ENCODE measurements at places on chromosomes 2 and 18.

DNA sequence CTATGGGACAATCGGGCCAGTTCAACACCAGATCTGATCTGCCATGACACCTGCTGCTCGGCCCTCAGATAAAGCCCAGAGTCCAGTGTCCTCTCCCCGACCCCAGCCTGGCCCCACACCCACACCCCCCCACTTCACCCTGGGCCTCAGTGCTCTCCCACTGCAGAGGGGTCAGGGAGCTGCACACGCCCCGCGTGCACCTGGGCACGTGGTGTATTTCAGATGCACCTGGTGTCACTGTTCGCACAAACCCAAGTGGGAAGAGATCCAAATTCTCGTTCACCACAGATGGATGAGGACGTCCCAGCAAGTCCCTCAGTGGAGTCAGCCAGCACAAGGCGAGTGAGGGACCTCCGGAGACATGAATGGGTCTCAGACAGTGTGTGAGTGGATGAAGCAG, 161.3 kb downstream of the RTP5 start:
- DNase-seq, result no peak

DNA sequence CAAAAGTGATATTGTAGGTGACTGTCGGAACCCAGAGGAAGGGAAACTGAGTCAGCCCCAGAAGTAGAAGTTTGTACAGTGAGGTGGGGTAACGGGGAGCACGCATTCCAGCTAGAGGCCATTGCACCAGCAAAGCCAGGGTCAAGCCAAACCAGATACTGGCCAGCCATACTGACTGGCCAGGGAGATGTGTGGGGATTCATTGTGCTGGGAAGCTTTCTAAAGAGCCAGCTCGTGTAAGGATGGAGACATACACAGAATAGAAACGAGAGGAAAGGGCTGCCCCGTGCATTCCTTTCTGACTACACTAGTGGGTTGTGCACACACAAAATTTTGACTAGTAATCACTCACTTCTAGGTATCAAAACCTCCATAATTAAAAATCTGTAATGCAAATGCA, 175.3 kb upstream of the PID1 start:
- no peak for DNase-seq

DNA sequence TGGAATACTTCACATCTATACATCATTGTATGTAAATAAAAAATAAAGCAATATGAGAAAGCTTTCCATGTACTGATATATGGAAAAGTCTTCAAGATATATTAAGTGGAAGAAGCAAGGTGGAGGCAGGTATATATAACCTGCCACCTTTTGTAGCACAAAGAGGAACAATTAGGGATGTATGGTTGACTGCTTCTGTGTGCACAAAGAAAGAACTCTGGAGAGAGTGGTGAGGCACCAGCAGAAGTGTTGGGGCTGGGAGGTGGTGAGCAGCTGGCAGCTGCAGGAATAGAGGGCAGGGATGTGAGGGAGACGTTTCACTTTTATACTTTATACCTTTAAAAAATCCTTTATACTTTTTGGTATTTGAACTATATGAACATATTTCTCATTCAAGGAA, 26.1 kb downstream of the KIF5C start:
- DNase-seq, result no peak

GRCh38 chr2:33287507-33288005, 188.9 kb upstream of the RASGRP3 start:
- DNase-seq, result no peak

GRCh38 chr2:9652898-9653479, 22.2 kb upstream of the YWHAQ start:
- no peak for DNase-seq

- DNase-seq, result peak; percentile 35
These were observed 13.6 kb upstream of the ANKRD53 start for GRCh38 chr2:70964596-70965386.

DNA sequence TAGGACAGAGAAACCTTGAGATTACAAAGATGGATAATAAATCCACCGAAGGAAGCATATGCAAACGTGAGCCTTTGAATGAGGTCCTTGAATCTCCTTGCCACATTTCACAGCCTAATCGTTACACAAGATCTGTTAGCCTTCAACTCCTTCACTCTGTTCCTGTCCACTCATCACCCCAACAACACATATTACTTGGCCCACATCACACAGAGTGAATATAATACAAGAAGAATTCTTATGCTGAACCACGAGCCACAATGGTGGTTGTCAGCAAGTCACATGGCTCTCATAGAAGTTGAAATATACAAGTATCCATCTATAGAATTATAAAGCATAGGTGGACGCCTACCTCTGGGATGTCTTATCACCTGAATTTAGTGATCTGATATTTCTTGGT, 12.6 kb downstream of the ZBTB7C start:
- no peak for DNase-seq

- DNase-seq, result no peak
These were observed 70.5 kb downstream of the PIK3C3 start for GRCh38 chr18:42025491-42025890.

DNA sequence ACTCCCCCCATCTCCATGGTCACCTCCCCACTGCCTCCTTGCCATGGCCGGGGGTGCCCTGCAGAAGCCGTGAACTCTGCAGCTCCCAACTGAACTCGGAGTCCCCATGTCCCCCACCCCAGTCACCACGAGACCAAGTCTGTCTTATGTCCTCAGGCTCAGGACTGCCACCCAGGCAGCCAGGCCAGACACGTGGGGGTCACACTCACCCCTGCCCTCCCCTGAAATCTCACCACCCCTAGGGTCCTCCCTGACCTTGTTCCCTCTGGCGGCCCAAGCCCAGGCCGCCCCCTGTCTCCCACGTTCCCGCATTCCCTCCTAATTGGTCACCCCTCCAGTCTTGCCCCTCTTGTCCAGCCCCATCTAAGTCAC, 11.0 kb downstream of the AQP12A start:
- DNase-seq, result no peak

DNA sequence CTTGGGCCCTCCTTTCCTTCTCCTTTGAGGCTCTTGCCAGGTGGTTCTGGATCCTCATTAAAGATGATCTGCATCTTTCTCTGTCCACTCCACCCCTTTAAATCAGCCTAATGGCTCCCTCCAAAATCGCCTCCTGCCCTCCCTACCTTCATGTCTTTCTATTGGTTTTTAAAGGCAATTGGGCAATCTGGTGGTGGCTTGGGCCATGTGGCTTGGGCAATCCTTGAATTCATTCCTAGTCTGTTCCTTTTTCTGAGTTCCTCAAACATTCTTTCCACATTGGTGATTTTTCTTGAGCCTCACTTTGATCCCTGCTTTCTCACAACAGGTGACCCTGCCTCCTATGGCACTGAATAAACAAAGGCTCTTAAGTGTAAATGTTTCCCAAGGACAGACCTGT, 266.2 kb upstream of the REV1 start:
- DNase-seq, result no peak

GRCh38 chr2:227079726-227080125, 84.3 kb downstream of the COL4A4 start:
- no peak for DNase-seq

- DNase-seq, result no peak
These were observed 124.0 kb upstream of the CAVIN2 start for GRCh38 chr2:191970867-191971266.

GRCh38 chr18:55252901-55253300, 293.6 kb upstream of the CCDC68 start:
- DNase-seq, result no peak

GRCh38 chr18:12659904-12660605, 2.1 kb upstream of the SPIRE1 start:
- DNase-seq, result no peak

GRCh38 chr2:45724335-45724734, 72.9 kb downstream of the PRKCE start:
- DNase-seq, result no peak

- DNase-seq, result no peak
These were observed 8.1 kb upstream of the TYMS start for GRCh38 chr18:649341-649740.

GRCh38 chr2:33336036-33336625, 140.3 kb upstream of the RASGRP3 start:
- DNase-seq, result no peak

- no peak for DNase-seq
These were observed 93.9 kb downstream of the CTIF start for GRCh38 chr18:48632676-48633257.

GRCh38 chr2:36329251-36329650, 26.3 kb upstream of the CRIM1 start:
- no peak for DNase-seq

- DNase-seq, result no peak
These were observed 42.1 kb downstream of the BOD1L2 start for GRCh38 chr18:57188851-57189557.

- no peak for DNase-seq
These were observed 134.8 kb downstream of the SLC8A1 start for GRCh38 chr2:40317046-40317445.

DNA sequence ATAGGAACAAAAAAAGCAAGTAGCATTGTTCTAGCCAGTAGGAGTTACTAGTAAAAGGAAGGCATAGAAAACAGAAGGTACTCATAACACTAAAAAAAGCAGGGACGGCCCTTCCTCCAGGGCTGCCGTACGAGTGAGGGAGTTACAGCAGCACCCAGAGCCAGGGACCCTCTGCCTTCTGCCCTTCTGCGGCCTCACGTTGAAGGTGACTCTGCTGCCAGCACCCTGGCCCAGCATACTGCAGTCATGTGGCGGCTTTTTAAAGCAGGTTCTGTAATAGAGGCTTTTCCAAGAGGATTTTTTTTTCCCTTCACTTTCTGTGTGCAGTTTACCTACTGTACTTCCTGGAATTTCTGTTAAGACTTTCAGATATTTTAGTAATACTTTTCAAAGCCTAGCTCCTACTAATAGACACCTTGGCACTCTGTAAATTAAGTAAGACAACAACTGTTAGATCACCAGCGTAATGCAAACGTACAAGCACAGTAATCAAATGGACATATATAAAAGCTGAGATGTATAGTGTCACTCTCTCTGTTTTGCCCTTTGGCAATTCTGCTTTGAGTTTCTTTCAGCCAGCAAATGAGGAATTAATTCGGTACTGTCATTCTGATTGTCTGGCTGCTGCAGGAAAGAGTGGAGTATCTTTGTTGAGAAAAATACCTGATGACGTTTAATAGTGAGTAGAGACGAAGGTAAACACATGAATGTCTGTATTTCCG, 161.5 kb downstream of the PTGR3 start:
- DNase-seq, result no peak

GRCh38 chr18:78822949-78823285, 156.7 kb upstream of the SALL3 start:
- DNase-seq, result no peak

GRCh38 chr2:148887350-148888002, 12.4 kb downstream of the KIF5C start:
- no peak for DNase-seq

DNA sequence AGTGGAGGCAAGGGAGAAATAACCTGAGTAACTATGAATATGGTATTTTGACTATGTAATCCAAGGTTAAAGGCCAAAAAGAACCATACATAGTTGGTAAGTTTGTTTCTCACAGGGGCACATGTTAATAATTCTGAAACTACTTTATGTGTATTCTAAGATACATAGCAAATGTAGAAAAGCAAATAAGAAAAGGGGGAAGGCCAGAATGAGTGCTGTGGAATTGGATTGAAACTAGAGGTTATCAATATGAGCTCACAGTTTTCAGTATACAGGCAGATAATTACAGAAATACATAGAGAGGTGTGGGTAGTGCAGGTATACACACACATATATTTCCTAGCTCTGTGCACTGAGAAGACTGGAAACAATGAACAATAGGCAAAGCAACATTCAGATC, 13.7 kb downstream of the INO80C start:
- DNase-seq, result no peak

GRCh38 chr2:71333619-71334018, 2.0 kb downstream of the ZNF638 start:
- DNase-seq, result no peak

DNA sequence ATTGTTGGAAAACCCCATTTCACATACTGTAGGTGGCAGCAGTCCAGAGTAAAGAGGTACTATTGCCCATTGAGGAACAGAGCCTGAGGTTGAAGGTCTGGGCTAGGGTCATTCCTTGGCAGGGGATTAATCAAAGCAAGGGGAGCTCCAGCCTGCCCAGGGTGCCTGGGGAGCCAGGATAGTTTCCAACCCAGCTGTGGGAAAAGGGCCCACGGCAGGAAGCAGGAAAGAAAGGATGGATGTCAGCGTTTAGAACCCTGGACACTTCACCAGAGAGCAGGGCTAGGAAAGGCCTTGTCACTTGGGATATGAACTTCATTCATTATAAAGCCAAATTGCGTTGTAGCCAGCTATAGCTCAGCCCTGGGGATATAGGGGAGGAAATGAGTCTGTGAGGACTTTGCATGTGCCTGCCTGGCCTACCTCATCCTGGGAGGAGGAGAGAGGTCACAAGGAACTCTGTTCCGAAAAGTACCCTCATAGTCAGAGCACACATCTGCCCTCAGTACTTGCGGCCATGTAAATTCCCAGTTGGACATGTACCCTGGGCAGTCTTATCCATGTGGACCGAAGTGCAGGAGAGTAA, 140.2 kb upstream of the COPS8 start:
- no peak for DNase-seq

DNA sequence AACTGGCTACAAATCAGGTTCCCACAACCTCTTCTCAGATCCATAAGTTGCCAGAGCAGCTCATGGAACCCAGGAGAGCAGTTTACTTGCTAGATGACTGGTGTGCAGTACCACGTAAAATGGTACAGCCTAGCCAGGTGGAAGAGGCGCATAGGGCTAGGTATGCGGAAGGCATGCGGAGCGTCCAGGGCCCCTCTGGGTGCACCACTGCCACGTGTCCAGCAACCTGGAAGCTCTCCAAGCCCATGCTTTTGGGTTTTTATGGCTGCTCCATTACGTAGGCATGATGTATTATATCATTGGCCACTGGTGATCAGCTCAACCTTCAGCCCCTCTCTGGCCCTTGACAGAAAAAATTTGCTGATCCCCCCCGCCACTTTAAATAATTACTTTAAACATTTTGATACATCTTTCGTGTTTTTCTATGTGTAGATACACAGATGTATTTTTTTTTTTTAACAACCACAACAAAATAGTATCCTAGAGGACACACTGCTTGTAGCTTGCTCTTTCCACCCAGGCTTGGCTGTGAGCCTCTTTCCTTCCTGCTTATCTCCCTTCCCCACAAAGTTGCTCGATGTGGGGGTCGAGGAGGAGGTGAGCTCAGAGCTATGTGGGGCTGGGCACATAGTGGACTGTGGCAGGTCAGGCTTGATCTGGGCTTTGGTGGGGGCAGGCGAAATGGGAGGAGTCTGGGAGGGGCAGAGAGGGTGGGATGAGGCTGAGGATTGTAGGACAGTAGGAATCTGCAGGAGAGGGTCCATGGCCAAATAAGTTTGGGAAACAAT, 65.4 kb upstream of the MCFD2 start:
- DNase-seq, result no peak

DNA sequence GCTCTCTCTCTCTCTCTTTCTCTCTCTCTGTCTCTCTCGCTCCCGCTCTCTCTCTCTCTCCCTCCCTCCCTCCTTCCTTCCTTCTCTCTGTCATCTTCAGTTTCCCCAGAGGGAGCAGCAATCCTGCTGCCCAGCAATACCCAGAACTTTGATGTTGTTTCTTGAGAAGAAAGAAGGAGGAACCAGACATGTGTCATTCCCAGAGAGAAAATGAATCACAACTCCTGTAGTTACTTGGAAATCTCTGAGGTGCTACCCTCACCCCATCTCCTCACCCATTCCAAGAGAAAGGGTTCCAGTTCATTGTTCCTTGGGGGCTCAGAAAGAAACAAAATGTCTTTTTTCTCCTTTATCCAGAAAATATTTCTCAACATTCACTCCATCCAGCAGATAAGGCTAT, 449.1 kb downstream of the TNS1 start:
- DNase-seq, result no peak
